Ovary (tissue), 10 donors: ENCODE measurements at places on chromosomes 16 and 17. TPM values are rescaled to one million over a fixed set of nuclear protein-coding genes. Genes with fewer than 3 reads are reported as not detected.
A peak's percentile ranks its signal among the peaks of the same experiment; 100 is the strongest.

Gene PIK3R6
- 0.93 TPM for polyA plus RNA-seq

- DNase-seq = peak; percentile 63
These were observed 5.5 kb downstream of the PCGF2 start for GRCh38 chr17:38742411-38743308.

- no peak for DNase-seq
These were observed 163.3 kb downstream of the KCNJ2 start for GRCh38 chr17:70332356-70333210.

DNA sequence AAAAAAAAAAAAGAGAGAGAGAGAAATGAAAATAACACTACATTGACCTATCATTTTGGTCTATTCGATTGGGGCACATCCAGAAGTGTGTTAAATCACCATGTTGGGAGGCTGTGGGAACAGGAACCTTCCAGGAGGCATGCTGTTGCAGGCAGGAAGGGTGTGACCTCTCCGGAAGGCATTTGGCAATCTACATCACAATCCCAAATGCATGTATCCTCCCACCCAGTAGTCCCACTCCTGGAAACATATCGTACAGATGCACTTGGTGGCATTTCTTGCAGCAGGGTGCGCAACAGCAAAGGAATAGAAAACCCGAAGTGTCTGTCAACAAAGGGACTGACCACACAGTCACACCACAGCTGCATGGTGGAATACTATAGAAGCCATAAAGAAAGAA, 7.9 kb downstream of the PLLP start:
- no peak for DNase-seq

- no peak for DNase-seq
These were observed 21.3 kb downstream of the HS3ST3B1 start for GRCh38 chr17:14321980-14322776.

DNA sequence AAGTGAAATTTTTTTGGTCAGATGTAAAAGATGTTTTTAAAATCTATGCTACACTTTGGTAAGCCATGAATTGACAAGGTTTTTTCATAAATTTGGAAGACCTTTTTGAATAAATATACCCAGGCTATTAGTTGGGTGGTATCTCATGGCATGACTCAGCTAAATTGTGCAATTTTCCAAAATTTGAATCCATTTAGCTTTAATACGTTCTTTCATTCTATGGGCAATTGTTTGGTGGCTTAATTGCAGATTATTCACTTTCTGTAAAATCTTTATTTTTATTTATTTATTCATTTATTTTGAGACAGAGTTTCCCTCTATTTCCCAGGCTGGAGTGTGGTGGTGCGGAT, 82.8 kb upstream of the TNRC6A start:
- DNase-seq = no peak
